ENCODE measurements at places on chromosomes 6 and 20.

DNA sequence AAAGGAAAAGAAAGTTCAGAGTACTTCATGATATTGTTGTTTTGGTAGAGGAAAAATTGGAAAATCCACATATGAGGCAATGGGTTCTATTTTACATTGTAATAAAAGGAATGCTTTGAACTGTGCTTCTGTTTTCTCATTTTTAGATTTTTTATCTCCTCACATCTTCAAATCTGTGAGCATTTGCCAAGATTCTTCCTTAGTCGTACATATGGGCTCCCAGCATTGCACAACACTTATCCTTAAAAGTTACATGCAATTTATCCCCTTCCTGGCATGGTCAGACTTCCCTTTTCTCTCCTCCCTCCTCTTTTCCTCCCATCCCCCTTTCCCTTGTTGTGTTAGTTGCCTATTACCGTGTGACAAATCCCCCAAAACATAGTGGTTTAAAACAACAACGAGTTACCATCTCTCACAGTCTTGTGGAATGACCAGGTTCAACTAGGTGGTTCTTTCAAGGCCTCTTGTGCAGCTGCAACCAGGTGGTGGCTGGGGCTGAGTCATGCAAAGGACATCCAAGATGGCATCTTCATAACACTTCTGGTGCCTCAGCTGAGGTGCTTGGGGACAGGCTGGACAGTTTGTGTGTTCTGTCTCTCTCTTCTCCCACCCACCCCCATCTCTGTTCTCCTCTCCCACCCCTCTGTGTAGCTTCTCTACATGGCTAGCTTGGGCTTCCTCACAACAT lies 68.7 kb downstream of the TXNDC5 start:
- DNase-seq = no peak

DNA sequence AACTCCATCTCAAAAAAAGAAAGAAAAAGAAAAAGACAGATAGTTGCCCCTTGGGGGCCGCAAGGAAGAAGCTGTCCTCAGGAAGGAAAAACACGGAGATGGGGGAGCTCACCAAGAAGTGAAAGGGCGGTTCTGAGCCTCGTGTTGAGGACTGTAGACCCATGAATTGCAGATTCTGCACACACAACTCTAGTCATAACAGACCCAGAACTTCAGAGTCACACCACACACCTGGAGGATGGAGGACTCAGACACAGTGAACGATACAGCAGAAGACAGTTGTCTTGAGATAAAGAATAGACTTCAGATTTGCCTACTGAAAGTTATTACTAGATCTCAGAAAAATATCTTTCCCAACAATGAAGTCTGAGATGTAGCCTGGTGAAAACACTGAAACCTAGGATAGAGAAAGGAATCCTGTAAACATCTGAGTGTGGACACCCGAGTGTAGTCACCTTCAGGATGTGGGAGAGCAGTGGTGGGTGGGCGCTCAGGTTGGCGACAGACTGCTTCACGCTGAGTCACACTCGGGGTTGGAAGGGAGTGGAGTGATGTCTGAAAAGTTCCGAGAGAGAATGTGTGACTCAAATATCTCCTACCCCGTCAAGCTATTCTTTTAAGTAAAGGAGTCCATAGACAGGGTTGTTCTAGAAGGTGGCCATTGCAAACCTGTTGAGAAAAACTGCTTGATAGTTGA lies 88.1 kb downstream of the MAP3K4 start:
- no peak for DNase-seq

GRCh38 chr6:150203871-150204545 lies 61.2 kb downstream of the PPP1R14C start:
- no peak for DNase-seq

GRCh38 chr6:167441715-167442206 lies 116.9 kb downstream of the TTLL2 start:
- no peak for DNase-seq

- DNase-seq = peak; percentile 73
Measured at GRCh38 chr20:8131598-8132483, at the start of gene PLCB1. PLCB1 (plus strand) TSS chr20:8132266; CDS start chr20:8132652, 386 bp downstream.

- no peak for DNase-seq
Measured at GRCh38 chr6:74857157-74857556, 348.7 kb downstream of the COL12A1 start.

- no peak for DNase-seq
Measured at GRCh38 chr6:43196337-43196736, 14.3 kb downstream of the CUL9 start.

- no peak for DNase-seq
Measured at GRCh38 chr20:56412473-56412790, 372 bp downstream of the CASS4 start.

DNA sequence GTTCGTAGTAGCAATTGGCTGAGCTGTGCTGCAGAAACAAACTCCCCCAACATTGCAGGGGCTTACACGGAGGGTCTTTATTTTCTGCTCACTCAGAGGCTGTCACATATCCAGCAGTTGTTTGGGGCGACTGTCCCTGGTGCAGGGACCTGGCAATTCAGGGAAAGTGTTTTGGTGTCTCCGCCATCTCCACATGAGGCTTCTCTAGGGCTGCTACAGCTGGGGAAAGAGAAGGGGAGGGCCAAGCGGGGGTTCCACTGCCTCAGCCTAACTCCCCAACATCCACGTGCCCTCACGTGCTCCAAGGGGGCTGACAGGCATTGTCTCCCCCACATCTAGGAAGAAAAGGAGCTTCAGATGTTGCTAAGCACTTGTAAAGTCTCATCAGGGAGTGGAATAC lies 61.3 kb upstream of the NXT1 start:
- DNase-seq = no peak

DNA sequence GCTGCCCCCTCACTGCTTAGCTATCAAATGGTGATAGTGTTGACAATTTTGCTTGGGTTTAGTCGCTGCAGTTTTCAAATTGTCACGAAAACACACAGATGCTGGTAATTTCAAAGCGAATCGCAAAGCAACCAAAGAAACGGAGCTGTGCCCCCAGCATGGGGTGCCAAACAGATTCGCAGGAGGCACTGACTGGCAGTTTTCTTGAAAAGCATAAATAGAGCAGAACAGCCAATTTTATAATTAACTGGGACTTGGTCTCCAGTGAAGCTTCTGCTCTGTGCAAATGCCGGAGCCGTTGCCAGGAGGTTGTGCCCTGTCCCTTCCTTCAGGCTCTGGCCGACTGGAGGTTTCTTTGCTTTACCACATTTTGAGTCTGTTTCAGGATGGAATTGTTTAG lies 18.8 kb downstream of the ARHGAP40 start:
- DNase-seq = no peak

DNA sequence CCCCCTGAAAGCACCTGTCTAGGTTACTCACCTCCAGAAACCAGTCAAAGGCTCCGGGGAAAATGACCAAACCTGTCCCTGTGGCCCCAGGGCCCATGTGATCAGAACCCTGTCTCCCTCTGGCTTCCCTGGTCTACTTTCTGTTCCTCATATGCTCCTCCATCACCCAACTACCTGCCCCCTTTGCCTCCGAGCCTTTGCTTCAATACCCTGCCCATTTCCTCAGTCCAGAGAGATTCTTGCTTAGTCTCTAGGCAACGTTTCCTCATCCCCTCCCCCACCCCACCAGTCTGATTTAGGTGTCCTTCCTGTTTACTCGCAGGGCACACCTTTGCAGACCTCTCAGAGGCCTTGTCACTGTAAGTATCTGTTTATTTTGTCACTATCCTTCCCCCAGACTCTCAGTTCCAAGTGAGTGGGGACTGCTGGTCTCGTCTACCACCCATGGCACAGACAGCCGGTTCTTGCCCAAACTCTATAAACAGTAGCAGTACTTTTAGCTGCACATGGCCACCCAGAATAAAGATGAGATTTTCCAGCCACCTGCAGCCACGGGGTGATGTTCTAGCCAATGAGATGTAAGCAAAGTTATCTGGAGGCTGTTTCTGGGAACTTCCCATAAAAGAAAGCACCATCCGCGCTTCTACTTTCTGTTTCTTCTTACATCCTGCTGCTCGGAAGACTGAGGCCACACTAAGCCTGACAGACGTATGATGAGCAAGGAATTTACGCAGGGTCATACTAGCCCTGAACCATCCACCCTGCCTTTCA lies 13.3 kb downstream of the ELOVL5 start:
- no peak for DNase-seq

- no peak for DNase-seq
Measured at GRCh38 chr6:21414065-21414464, 179.5 kb upstream of the SOX4 start.

DNA sequence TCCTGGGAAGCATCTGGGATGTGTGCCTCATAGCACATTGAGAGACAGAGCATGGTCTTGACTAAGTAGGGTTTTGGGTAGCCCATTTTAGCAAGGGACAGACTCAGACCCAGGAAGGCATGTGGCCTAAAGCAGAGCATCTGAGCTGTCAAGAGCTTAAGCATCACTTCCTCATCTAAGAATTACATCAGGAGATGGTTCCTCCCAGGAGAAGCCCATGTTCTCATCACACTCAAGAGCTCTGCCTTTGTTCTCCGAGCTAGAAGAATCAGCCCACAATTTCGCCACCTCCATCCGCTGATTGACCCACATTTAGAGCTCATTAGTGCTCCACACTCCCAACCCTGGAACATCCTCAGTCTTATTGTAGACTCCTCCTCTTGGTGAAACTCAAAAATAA lies 68.3 kb downstream of the NPEPL1 start:
- no peak for DNase-seq

DNA sequence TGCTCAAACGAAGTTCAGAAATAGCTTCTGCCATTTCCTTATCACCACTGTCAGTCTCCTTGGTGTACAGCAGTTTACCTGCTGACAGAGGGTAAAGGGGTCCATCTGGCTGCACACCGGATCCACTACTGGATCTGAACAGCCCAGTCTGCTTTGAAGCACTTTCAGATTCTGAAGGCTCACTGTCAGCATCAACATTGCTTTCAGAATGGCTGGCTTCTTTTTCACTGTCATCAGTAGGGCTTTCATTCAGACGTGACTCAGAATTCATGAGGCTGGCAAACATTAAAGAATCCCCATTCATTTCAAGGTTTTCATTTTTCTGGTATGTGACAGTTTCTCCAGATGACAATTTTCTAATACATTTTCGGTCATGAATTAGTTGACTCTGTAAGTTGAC lies 21.0 kb upstream of the PNISR start:
- no peak for DNase-seq

GRCh38 chr20:19692100-19692499 lies 66.0 kb upstream of the RIN2 start:
- DNase-seq = no peak

DNA sequence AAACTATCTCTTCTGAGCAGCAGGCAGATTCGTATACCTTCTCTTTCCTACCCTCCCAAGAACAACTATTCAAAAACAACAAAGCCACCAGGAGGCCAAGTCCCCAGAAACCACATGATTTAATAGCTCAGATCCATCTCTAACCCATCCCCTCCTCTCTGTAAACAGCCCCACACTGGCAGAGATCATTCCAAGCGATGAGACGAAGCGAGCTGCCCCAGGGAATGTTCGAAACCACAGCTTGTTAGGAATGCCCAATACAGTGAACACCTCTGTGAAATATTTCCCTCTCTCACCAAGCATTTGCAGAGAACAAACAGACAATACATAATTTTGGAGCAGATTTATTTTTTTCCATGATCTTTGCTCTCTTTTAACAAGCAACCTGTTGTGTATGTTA lies 231.8 kb downstream of the SOD2 start:
- no peak for DNase-seq

DNA sequence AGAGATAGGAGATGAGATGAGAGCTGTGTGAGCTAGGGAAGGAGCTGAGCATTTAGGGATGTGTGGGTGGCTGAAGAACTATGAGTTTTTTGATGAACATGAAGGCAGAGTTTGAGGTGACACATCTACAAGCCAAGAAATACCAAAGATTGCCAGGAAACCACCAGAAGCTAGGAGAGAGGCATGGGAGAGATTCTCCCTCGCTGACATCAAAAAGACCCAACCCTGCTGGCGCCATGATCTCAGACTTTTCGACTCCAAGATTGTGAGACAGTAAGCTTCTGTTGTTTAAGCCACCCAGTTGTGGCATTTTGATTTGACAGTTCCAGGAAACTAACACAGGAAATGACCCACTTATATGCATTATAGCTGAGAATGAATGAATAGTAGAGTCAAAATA lies 790.9 kb downstream of the TFAP2A start:
- no peak for DNase-seq

DNA sequence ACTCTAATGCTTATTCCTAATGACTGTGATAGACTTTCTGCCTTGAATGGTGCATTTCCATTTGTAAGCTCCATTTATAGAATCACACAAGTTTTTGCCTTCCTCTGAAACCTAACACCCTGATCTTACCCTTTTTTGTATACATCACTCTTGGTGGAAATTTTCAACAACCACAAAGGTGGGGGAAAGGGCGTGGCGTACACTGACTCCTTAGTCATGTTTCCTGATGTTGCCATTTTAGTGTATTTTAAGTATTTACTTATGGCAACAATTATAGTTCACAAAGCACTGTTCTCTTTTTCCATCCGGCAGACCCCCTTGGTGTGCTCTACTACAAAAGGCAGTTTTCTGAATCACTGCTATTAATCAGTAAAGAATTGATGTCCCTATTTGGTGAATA lies 92.0 kb downstream of the ATXN1 start:
- DNase-seq = no peak

GRCh38 chr6:144123421-144123820 lies 26.9 kb upstream of the STX11 start:
- DNase-seq = peak; percentile 56

DNA sequence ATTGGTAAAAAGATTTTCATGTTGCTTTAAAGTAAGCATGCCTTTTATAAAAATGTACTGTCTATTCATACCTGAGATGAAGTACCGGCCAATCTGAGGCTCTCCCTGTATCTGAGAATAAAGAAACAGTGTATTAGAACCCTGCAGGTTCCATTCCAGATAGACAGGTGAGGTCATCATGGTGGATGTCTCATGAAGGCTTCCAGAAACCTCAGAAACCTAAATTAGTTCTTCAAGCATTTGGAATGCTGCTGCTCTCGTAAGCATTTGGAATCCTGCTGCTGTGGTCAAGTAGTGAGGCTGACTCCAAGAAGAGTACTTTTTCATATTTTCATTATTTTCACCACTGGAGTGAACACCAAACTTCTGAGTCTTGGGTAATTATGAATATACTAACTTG lies 642.3 kb downstream of the MAFB start:
- no peak for DNase-seq

- peak; percentile 31 for DNase-seq
Measured at GRCh38 chr6:26576407-26576843, 20.3 kb upstream of the ABT1 start.

DNA sequence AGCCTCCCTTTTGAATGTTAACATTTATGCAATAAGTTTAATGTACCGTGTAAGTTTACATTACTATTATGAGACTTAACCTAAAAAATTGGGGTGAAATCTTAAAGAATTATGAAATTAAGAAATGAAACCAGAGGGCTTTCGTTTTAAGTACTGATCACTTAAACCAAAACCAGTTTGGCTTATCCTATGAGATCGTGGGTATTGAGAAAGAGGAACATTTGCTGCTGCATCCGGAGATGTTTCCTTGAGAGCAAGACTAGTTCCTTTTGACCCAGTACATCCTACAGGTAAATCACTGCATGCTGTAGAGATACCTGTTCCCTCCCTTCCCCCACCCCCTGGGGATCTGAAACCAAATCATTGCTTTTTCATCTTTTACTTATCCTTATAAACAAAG lies 201.3 kb downstream of the ESR1 start:
- DNase-seq = no peak

- DNase-seq = peak; percentile 22
Measured at GRCh38 chr6:54194067-54194466, 82.8 kb downstream of the MLIP start.

- no peak for DNase-seq
Measured at GRCh38 chr6:7138921-7139358, 31.2 kb downstream of the RREB1 start.

- DNase-seq = no peak
Measured at GRCh38 chr6:37020381-37020780, 14.9 kb downstream of the FGD2 start.

Data from AML-193 (cell line).